B cell (primary cell): ENCODE measurements at places on chromosomes 5 and 9. TPM values are rescaled to one million over a fixed set of nuclear protein-coding genes. Genes with fewer than 3 reads are reported as not detected.
A peak's percentile ranks its signal among the peaks of the same experiment; 100 is the strongest.

Gene FRMPD1
- total RNA-seq = 0.05 TPM in 1 of 2 replicates, not detected in the other

DNA sequence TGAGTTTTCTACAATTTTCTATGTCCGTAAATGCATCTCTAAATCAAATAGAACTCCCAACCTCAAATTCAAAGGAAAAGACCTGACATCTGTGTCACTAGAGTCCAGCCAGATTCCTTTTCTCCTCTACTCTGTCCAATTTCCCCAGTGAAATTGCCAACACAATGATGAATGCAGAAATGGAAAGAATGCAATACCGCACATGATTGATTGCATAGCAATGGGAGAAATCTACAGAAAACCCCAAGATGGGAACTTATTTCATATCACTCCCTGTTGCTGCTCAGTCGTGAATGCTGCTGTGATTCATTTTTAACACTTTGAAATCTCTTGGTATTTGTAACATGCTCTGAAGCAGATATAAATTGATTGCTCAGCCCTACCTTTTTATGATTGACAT lies 355.1 kb upstream of the TUSC1 start:
- no peaks in the 10 kb centered on the region for H3K27me3 ChIP-seq
- no peak overlapping the region for H3K4me3 ChIP-seq
- no peak overlapping the region for H3K27ac ChIP-seq
- H3K36me3 ChIP-seq = no peaks in the 10 kb centered on the region

DNA sequence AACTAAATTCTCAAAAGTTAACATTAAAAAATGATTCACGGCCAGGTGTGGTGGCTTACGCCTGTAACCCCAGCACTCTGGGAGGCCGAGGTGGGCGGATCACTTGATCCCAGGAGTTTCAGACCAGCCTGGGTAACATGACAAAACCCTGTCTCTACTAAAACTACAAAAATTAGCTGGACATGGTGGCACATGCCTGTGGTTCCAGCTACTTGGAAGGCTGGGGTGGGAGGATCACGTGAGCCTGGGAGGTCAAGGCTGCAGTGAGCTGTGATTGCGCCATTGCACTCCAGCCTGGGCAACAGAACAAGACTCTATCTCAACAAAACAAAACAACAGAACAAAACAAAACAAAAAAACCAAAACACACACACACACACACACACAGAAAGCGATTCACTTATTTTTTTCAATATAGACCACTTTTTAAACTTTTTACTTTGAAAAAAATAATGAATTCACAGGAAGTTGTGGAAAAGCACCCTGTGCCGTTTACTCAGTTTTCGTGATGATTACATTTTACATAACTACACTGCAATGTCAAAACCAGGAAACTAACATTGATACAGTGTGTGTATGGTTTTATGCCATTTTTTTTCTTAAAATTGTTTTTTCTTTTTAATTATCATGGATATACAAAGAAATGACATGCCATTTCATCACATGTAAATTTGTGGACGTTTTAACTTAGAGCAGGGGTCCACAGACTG lies 73.7 kb downstream of the TENT4A start:
- no peak overlapping the region for H3K27ac ChIP-seq
- no peak for DNase-seq
- no peaks in the 10 kb centered on the region for H3K27me3 ChIP-seq
- H3K4me1 ChIP-seq = no peaks in the 10 kb centered on the region
- H3K4me3 ChIP-seq = no peak overlapping the region
- H3K36me3 ChIP-seq = no peaks in the 10 kb centered on the region

DNA sequence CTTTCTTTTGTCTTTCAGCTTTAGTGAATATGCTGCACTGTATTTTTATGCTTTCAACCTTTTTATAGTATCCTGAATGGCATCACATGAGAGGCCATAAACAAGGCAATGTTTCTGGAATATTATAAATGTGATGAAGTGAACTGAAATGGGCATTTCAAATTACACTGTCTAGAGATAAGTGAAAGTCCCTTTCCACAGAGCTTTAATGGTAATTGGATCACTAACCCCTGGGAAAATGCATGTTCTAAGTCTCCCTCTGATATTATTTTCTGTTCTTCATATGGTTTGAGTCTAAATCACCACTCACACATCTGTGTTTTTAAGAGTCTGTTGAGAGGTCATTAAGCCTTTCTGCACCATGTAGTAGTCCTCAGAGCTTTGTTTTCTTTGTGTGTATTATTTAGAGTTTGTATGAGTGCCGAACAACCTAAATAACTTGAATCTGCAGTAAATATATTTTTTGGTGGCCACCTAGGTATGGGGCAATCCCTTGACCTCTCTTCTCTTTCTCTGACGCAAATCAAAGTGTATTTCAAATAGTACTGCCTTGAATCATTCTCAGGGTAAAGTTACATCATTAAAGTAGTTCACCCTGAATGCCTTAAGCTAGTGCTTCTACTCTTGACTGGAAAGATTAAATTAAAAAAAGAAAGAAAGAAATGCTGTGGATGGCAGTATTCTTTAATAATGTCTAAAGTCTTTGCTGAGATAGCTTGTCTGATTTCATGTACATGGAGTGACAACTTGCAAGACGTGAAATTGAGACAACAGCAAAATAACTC lies 1931.0 kb upstream of the CDH6 start:
- H3K36me3 ChIP-seq = no peaks in the 10 kb centered on the region
- H3K4me3 ChIP-seq = no peak overlapping the region
- no peaks in the 10 kb centered on the region for H3K4me1 ChIP-seq

GRCh38 chr9:122095010-122095767 lies 2.1 kb upstream of the TTLL11 start:
- DNase-seq = peak; percentile 73
- H3K4me1 ChIP-seq = peaks cover 27% of the 10 kb centered on the region
- H3K36me3 ChIP-seq = no peaks in the 10 kb centered on the region
- H3K27me3 ChIP-seq = no peaks in the 10 kb centered on the region

DNA sequence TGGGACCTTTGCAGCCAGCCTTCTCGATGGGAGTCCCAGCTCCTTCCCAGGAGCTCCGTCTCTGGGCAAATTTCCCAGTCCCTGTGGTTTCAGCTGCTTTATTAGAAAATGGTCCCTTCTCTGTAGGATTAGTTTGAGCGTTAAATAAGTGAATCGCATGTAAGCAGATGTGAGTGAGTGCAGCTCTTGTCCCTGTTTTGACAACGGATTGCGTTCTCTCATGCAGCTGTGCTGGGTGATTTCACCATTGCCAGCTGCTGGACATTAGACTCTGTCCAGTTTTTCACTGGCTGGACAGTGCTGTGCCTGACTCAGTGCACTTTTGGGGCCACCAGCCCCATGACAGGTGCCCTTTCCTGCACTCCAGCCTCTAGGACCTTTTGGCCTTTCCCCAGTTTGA lies 11.6 kb upstream of the CEL start:
- no peaks in the 10 kb centered on the region for H3K36me3 ChIP-seq
- H3K4me1 ChIP-seq = no peaks in the 10 kb centered on the region
- no peak overlapping the region for H3K27ac ChIP-seq

GRCh38 chr9:92175441-92175840 lies 60.2 kb upstream of the SPTLC1 start:
- no peak overlapping the region for H3K4me3 ChIP-seq
- no peaks in the 10 kb centered on the region for H3K36me3 ChIP-seq
- H3K27ac ChIP-seq = no peak overlapping the region
- H3K4me1 ChIP-seq = no peaks in the 10 kb centered on the region

DNA sequence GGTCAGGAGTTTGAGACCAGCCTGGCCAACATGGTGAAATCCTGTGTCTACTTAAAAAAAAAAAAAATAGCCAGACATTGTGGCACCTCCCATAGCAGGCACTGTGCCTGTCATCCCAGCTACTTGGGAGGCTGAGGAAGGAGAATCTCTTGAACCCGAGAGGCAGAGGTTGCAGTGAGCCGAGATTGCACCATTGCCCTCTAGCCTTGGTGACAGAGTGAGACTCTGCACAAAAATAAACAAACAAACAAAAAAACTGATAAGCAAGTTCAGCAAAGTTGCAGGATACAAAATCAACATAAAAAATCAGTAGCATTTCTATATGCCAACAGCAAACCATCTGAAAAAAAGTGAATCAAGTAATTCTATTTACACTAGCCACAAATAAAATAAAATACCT lies 64.8 kb upstream of the TTC23L start:
- H3K4me3 ChIP-seq = no peak overlapping the region
- peaks cover 3% of the 10 kb centered on the region for H3K27me3 ChIP-seq
- DNase-seq = no peak
- no peaks in the 10 kb centered on the region for H3K36me3 ChIP-seq

Gene LRRC26
- total RNA-seq = not detected in 2 replicates
